ENCODE measurements at places on chromosomes 6 and 20.

DNA sequence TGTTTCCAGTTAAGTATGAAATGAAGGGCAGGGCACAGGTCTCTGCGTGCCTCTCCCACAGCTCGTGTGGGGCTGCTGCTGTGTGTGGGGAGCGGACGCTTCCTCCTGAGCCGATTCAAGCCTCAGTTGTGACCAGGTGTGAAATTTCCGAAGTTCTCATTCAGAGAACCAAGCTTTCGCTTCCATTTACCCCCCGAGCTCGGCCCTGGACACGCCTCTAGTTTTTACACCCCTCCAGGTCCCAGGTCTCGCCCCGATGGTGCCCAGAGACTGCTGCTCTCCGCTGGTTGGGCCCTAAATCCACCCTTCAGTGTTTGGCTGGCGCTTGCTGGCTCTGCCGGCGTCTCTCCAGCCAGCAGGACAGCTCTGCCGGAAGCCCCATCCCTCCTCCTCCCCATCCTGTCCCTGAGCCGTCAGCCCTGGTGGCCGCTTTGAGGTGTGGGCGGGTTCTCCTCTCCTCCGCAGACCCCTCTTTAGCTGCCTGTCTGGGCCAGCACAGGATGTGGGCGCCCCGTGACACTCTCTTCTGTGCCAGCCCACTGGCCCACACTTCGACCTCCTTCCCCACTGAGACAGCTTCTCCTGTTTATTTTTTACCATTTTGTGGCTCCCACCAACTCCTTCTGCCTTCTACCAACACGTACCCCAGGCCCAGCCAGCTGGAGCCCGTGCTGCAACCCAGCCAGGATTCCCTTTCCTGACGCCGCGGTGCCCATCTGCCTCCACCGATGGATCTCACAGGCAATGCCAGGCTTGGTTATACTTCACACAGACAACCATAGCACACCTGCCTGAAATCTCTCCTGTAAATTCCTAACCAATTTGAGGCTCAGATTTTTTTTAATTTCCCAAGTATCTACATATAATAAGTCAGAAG lies 142.8 kb downstream of the DLL1 start:
- peak; percentile 11 for DNase-seq

GRCh38 chr6:113927001-113927400 lies 43.9 kb downstream of the HDAC2 start:
- no peak for DNase-seq

DNA sequence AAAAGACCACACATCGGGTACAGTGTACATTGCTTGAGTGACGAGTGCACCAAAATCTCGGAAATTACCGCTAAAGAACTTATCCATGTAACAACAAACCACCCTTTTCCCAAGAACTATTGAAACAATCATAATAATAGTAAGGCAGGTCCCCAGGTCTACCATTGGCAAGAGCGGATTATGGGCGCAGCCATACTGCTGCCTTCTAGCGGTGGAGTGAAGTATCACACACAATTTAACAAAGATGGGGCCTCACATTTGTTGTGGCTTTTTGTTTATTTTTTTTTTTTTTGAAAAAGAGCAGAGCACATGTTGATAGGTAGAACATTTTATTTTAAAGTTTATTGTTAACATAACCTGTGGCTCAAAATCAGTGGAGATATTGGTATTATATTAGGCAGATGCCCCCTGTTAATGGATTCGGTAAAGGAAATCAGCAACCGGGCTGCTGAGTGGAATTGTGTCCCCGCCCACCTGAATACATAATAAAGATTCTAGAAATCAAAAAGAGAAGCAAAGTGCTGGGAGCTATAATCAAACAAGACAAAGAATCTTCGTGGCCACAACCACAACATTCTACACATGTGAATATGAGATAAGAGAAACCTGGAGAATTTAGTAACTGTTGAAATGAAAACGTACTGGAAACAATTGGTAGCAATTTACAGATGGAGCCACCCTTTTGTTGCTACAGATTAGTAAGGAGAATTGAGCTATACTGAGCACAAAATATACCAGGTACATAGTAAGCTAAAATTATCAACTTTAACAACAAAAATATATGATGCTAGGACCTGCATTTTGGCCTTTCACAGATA lies 94.2 kb upstream of the EXOC2 start:
- DNase-seq = no peak

- no peak for DNase-seq
Measured at GRCh38 chr20:37385659-37386504, 39.9 kb downstream of the SRC start.

DNA sequence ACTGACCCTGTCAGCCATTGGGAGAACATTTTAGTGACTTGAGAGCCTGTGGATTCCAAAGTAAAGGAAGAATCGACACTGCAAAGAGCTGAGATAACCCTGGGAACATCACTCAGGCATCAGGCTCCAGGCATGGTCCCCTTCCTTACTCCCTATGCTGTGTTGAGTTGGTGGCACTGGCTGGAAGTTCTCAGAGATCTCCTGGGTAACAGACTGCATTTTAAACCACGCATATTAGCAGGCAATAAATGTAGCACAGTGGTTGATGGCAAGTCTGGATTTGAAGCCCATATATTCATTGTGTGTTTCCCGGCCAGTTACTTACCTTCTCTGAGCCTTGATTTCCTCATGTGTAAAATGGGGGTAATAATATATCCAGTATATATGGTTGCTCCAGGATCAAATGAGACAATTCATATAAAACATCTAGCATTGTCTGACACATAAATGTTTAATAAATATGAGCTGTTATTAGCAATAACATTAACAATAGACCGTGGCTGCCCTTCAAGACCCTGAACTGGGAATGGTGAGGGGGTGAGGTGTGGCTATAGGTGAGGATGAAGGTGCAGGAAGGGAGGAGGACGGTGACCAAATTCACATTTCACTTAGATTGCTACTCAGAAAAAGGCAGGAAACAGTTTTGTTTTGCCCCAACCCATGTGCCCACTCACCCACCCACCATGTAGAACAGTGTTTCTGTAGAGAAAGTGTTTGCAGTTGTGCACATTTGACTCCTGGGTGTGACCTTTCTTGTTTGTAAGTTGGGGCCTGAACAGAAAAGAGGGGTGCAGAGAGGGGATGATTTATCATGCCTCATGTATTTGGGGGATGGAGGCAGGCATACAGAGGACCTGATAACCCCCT lies 2.1 kb downstream of the PLCG1 start:
- DNase-seq = no peak

DNA sequence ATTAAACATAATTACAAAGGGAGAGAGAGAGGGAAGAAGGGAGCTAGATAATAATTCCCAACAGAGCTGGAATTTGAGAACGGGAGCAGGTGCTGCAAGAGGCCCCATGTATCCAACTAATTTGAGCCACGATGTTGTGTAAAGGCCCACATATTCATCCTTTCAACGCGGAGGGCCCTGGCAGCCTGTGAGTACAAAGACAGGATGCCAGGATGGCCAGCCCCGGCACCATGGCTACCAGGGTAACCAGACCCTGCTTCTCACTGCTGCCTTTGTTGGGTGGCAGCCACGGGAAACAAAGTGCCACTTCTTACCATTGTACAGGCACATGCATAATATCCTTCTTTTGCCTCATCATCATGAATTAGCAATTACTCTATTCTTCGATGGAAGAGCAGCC lies 492.0 kb upstream of the NRSN1 start:
- no peak for DNase-seq

GRCh38 chr20:57821935-57822334 lies 112.1 kb upstream of the PMEPA1 start:
- no peak for DNase-seq
